DMS153 (cell line): ENCODE measurements at places on chromosomes 12 and 14.

- DNase-seq = no peak
These were observed 68.0 kb upstream of the AMIGO2 start for GRCh38 chr12:47147739-47148138.

GRCh38 chr12:49147384-49147783 is 16.2 kb upstream of the TUBA1B start:
- no peak for DNase-seq

DNA sequence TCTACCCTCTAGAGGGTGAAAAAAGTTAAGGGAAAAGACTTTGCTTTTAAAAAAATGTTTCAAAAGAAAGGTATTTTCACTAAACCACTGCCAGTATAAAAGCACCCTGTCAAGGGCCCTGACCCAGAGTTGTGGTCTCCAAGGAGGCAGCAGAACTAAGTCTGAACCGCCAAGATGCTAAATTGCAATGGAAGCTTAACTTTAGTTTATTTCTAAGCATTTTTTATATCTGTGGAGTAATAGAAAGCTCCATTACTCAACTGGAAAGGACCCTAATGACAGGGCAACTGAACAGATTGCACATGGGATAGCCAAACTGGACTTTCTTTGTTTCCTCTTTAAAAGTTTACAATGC is 379.8 kb downstream of the NAV3 start:
- DNase-seq = no peak

GRCh38 chr12:131988054-131988796 is 38.5 kb downstream of the EP400 start:
- no peak for DNase-seq

- peak; percentile 19 for DNase-seq
These were observed at the start of gene POLE2 for GRCh38 chr14:49687942-49688700. Gene POLE2, minus strand, starts transcription at chr14:49688214. Its CDS starts 11 bp downstream, at chr14:49688203.

GRCh38 chr12:89262855-89263552 is 89.3 kb downstream of the DUSP6 start:
- no peak for DNase-seq

DNA sequence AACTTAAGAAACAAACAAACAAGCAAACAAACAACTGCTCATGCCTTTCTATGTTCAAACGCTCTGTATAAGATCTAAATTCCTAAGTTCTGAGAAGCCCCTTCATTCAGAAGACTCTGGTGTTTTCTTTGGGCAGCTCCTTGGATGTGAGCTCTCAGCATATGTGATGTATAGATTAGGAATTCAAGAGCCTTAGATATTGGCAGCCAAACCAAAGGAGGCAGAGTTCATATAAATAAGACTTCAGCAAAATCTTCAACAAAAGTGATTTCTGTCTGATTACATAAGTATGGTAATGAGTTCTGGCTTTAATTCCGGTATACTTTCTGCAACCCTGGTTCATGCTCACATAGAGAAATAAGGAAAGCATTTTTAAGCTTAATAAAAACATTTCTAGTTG is 145.6 kb downstream of the DYRK2 start:
- DNase-seq = no peak

DNA sequence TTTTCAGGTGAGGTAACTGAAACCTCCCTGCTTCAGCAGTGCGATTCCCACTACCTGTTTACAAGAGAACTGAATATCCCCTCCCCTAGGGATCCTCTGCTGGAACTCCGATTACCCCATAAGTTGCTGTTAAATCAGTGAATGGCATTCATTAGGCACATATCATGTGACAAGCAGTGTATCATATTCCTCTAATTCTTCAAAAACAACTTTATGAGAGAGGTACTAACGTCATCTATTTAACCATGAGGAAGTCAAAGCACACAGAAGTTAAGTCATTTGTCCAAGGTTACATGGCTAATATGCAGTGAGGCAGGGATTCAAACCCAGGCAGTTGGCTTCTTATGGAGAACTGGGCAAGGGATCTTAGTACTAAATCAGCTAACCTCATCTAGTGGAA is 43.9 kb upstream of the PCED1B start:
- DNase-seq = no peak

GRCh38 chr12:68291396-68292036 is 38.1 kb upstream of the IL22 start:
- DNase-seq = no peak

- no peak for DNase-seq
These were observed 87.0 kb downstream of the TESC start for GRCh38 chr12:117011988-117012805.

- DNase-seq = no peak
These were observed 129.7 kb downstream of the GLT1D1 start for GRCh38 chr12:128982933-128983332.

DNA sequence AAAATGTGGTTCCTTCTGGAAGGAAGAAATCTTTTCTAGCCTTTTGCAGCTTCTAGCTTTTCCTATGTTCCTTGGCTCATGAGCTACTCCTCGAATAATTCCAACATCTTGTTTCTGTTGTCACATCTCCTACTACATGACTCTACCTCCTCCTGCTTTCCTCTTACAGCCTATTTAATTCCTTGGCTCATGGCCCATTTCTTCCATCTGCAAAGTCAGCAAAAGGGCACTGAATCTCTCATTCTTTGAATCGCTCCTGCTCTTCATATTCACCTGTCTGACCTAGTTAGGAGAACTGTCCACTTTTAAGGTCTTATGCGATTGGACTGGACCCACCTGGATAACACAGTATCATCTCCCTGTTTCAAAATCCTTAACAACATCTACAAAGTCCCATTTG is 15.8 kb downstream of the PRKD1 start:
- no peak for DNase-seq

DNA sequence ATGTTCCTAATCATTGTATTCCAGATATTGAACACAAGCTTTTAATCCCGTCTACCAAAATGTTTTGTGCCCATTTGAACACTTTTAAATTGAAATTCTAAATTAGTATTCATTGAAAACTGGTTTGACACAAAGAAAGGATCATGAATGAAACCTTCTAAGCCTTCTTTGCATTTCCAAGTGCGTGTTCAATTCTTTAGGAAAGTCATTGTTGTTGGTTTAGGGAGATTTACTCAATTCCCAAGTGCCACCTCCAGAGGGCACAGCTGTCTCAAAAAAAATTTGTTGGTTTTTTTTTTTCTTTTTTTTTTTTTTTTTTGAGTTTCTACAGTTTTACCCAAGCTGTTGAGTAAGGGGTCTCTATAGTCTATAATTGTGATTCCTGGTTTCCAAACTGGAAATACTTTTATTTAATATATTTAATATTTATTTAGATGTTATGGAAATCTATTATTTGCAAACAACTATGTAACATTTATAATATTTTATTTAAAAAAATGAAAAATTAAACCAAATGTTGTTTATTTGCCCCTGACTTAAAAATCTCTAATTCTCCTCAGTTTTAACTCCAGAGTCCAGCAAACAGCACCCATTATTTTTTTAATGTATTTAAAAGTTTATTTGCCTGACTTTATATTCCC is 79.9 kb downstream of the NEDD1 start:
- peak; percentile 47 for DNase-seq

DNA sequence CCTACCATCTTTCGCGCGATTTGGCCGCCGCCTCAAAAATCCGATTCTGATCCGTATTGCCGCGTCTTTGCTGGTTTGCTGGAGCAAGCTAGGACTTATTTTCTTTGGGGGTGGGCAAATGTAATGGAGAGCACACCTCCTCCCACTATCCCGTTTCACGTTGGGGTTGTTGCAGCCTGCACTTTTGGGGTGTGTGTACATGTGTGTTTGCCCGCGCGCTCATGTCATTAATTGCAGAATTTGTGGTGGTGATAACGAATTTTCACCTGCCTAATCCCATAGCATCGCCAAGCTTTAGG is 657 bp downstream of the METAP2 start:
- no peak for DNase-seq

- no peak for DNase-seq
These were observed 76.8 kb downstream of the TTC9 start for GRCh38 chr14:70718383-70719118.

DNA sequence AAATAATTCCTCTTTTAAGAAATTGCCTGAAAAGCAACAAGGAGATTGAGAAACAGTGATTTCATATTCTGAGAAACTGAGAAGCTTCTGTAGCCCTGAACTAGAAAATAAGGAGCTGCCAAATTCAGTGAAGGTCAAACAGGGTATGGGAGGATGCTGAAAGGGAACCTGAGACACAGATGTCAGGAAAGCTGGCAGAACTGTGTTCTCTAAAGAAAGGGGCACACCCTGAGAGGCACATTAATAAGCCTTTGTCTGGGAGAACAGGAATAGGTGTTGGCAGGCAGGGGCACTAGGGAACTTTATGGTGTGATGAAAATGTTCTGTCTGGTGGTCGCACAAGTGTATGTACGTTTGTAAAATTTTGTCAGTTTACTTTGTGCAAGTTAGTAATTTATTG is 29.6 kb downstream of the VRK1 start:
- no peak for DNase-seq

GRCh38 chr12:55922126-55922525 is 5.6 kb downstream of the PYM1 start:
- no peak for DNase-seq

DNA sequence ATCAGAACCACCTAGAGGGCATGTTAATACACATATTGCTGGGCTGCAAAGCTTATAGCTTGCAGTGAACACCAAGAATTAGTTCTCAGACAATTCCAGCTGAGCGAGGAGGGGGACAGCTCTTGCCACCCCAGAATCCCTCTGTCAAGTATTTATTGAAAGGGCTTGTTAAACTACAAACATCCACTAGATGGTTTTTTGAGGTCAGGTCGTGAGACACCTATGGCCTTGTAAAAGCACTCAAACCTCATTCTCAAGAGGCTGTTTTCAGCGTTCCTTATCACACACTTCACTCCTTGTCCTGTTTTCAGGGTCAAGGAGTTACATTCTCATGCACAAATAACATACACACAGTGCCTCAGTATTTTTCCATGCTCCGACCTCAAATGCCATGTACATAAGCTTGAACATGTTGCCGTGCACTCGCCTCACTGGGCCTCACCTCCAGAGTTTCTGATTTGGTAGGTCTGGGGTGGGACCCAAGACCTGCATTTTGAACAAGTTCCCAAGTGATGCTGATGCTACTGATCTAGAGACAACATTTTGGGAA is 98.8 kb upstream of the PTPRR start:
- no peak for DNase-seq

GRCh38 chr14:79279645-79280597 is 931.4 kb downstream of the DIO2 start:
- no peak for DNase-seq

GRCh38 chr12:123105211-123105826 is 45.6 kb downstream of the PITPNM2 start:
- DNase-seq = no peak

- no peak for DNase-seq
These were observed 125.2 kb upstream of the PARP11 start for GRCh38 chr12:3998397-3998796.

GRCh38 chr14:61608245-61609165 is 86.8 kb upstream of the HIF1A start:
- peak; percentile 97 for DNase-seq

DNA sequence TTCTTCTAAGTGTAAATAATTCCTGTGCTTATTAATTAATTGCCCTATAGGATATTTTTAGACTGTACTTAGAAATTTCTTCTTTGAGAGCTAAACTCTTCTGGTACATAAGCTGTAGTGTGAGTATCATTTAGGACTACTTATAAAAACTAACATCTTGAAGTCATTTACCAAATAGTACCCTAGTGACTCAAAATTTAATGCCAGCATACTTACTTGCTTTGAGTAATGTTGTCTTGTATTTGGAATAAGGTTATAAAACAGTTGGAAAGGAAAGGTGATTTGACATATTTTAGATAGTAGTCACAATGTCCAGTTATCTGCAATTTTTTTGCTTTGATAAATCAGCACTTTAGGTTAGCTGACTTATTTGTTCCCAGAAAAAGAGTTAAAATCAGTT is 39.1 kb downstream of the SPATA7 start:
- DNase-seq = no peak

DNA sequence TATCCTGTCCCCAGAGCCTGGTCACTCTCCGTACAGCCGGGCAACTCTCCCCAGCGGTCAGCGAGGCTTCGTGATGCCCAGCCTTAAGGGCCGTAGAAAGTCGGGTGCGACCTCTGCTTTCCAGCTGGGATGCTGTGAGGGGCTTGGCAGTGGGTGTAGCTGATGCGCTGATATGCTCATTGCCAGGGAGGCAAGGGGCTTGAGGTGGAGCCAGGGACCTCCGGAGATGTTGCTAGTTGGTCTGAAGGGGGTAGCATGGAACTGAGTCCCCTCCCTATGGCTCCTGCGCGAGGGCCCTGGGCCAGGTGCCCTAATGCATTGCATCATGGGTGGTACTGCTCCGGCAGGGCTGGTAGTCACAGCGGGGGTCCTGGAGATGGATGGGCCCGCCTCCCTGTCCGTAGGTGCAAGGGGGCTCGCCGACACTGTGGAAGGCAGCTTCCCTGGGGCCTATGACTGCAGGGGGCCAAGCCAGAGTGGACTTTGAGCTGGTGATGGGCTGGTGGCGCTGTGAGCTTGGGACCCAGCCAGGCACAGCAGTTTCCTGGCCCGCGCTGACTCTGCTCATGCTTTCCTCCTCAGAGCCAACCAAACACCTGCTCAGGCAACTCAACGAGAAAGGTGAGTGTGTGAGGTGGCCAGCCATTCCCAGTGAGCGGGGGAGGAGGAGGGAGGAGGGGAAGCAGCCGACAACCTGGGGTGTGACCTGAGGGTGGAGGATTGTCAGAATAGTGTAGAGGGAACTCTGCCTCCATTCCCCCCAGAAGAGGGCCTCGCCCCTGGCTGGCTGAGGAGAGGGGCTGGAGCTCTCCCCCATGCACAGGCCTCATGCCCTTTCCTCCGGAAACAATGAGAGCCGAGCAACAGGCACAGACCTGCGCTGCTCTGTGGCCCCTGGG is 32.3 kb downstream of the PLEKHG3 start:
- DNase-seq = peak; percentile 13

- no peak for DNase-seq
These were observed 1.0 kb downstream of the ELK3 start for GRCh38 chr12:96194971-96195844.

- no peak for DNase-seq
These were observed 269.3 kb upstream of the SYT10 start for GRCh38 chr12:33708935-33709334.

GRCh38 chr14:106187216-106187615 is 660.8 kb downstream of the TMEM121 start:
- no peak for DNase-seq

DNA sequence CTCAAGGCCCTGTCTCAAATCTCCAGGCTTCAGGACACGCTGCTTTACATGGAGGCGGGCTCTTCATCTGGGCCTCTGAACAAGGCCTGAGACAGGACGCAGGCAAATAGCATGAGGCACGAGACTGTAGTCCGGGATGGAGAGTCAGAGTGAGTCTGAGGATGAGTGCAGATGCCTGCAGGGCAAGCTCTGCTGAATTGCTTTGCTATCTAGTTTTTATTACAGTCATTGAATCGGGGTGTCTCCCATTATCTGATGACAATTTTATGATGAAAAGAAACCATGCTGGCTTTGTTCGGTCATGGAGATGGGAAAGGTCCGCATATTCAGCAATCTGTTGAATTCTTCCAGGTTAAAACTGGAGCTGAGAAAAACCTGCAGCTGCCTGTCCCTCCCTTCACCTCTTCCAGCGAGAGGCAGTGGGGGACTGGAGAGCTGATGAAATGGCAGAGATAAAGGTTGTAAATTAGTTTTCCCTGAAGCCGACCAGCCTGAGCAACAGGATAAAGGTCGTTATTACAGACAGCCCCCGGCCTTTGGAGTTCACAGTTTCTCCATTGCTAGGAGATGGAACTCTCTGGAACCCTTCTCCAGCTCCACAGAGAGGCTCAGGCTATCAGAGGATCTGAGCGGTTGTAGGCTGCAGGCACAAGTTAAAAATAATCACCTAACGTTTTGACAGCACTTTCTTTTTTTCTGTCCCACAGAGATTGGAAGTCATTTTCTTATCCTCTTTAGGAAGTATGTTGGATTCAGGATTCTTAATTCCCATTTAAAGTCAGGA is 1.3 kb upstream of the ADGRD1 start:
- no peak for DNase-seq
